ENCODE measurements at places on chromosomes 7 and 10.

DNA sequence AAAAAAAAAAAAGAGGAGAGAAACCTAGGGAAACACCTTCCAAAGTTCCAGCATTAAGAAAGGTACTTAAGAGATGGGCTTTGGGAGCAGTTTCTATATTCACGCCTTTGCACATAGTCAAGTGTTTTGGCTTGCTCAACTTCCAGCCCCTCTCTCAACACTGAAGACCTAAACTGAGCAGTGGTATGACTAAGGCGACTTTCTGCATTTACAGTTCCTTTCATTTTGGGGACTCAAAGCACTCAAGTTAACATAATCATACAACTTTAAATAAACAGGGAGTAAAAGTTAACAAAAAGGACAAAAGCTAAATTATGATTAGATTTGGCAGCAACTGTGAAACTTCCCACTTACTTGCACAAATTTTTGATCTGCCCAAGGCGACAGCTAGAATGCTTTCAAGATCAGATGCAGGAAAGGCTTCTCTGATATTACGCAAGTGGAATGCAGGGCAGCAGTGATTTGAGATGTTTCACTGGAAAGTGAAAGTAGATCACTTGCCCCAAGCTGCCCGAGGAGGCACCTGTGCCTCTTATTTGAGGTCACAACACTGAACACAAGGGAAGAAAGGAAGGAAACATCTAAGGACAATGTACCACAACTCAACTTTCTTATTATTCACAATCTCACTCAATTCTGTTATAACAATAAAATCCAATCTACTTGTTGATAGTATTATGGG lies 199.5 kb downstream of the SKAP2 start:
- DNase-seq, result no peak

DNA sequence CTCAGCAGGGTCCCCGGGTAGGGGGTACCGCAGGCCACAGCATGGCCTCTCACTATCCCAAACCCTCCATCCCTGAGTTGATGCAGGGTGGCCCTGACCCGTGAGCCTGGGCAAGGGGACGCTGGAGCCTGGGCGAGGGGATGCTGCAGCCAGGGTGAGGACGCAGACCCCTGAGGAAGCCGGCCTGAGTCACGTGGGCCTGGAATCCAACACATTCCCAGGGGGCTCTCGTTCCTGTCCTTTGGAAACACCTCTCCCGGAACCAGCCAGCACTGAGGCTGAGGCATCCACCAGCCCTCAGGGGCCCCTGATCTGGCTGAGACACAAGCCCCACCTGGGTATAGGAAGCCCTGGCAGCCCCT lies 61.5 kb upstream of the NKX6-2 start:
- DNase-seq, result no peak

GRCh38 chr10:34156781-34157425 lies 658.2 kb downstream of the PARD3 start:
- no peak for DNase-seq

- DNase-seq, result no peak
Observed at GRCh38 chr10:85666102-85666501, 700.5 kb downstream of the GRID1 start.
